Spleen (tissue), 13 donors: ENCODE measurements at places on chromosomes 7 and 10.

GRCh38 chr7:82755705-82756551 lies 312.4 kb upstream of the CACNA2D1 start:
- no peak for DNase-seq

- no peak for DNase-seq
These were observed 17.0 kb downstream of the PNLIPRP3 start for GRCh38 chr10:116444527-116445142.

DNA sequence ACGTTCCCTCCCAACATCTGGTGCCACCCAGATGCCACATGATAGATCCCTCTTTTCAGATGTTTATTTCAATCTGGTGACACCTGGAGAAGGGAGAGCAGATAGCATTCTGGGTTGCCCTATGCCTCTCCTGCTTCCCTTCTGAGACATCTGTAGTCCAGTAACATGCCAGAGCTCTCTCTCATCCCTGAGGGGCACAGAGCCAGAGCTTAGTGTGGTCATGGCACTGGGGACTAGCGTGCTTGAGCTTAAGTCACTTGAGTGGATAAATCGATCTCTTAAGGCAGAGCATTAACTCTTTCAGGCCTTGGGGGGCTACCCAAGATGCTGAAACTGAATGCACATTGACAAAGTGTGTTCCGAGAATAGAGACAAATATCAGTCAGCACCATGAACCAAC lies 47.9 kb downstream of the WNT2 start:
- DNase-seq, result no peak

DNA sequence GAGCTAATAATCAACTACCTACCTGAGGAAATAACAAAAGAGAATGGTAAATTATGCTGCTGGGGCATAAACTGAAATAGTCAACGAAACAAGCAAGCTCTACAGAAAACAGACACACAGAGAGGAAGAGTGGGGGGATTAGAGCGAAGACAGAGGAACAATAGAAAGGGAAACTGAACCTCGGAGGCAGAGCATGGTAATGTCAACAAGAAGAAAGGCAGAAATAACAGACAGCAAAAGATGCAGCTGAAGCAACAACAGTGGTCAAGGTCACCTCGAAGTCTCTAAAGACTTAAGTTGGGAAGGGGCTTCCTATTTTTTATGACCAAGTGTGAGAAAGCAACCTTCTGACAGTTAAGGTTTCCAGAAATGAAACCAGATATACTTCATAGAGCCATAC lies 177.0 kb downstream of the ZNF438 start:
- DNase-seq, result no peak

GRCh38 chr7:107103369-107103768 lies 58.9 kb downstream of the PRKAR2B start:
- no peak for DNase-seq

DNA sequence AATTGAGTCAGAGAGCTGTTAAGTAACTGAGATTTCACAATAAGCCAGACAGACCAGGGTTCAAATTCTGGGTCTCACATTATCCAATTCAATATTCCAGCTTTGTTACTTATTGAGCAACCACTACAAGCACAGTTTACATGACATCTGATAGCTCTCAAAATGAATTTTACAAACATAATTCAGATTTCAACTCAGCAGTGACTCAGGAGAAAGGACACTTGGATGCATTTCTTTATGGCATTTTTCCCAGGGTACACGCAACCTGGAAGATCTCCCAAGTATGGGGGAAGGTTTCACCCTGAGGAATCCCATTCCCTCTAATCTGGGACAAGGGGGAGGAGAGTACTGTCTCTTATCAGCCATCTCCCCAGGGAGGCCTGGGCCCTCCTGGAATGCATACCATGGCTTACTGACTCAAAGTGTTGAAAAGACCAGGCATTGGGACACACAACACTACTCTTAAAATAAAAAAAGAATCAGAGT lies 102.4 kb downstream of the CFTR start:
- DNase-seq, result no peak

DNA sequence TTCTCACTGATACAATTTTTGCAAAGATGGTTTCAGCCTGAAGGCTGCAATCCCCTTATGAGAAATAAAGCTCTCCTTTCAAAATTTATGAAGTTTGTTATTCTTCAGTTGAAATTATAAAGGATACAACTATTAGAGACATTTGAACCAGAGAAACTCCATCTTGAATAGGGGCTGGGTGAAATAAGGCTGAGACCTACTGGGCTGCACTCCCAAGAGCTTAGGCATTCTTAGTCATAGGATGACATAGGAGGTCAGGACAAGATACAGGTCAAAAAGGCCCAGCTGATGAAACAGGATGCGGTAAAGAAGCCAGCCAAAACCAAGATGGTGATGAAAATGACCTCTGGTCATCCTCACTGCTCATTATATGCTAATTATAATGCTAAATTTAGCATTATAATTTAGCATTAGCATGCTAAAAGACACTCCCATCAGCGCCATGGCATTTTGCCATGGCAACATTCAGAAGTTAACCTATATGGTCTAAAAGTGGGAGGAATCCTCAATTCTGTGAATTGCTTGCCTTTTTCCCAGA lies 22.4 kb upstream of the IFIT1B start:
- no peak for DNase-seq

DNA sequence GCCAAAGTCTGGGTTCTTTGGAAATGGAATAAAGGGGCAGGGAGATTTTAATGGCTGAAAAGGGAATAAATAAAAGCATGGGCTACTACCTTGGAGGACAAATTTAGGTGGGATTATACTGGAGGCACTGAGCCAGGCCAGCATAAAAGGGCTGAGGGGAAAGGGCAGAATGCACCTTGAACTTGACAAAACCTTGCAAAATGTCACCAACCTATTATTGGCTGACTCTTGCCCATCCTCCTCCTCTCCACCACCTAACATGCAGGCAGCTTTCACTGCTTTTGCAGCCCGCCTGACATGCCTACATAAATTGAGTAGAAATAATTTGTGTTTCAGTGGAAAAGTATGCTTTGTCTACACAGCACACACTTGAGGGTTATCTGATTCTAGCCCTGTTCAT lies 65.3 kb upstream of the ABLIM1 start:
- DNase-seq, result no peak

DNA sequence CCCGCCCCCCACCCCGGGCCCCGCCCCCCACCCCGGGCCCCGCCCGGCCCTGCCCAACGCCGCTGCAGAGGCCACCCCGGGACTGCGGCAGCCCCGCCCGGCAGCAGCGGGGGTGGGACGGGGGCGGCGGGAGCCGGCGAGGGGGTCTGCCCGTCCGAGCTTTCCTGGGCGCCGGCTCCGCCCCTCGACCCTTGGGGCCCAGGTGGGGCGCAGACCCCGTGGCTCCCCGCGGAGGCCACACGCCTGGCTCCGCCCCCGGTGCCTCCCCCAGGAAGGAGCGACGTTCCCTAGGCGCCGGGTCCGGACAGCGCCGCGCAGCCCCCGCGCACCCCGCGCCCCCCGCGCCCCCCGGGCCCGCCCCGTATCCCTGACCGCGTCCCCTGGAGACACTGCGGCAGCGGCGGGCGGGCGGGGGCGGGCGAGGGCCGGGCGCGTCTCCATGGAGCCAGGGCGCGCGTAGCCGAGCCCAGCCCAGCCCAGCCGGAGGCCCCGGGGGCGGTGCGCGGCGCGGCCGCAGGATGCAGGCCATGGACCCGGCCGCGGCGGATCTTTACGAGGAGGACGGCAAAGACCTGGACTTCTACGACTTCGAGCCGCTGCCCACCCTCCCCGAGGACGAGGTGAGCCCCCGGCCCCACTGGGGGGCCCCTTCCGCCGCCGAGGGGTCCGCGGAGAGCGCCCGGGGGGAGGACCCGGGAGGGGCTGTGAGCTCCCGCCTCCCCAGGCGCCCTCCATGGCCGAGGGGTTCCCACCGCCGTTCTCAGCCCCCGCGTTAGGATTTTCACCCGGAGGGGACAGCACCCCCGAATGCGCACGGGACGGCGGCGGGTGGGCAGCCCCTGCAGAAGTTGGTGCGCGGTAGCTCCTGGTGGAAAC lies at the start of gene KNDC1:
Gene KNDC1, plus strand, starts transcription at position 270 of the 876 bp plus-strand sequence. Its CDS starts 249 bp downstream, at position 519.
- peak; percentile 74 for DNase-seq

DNA sequence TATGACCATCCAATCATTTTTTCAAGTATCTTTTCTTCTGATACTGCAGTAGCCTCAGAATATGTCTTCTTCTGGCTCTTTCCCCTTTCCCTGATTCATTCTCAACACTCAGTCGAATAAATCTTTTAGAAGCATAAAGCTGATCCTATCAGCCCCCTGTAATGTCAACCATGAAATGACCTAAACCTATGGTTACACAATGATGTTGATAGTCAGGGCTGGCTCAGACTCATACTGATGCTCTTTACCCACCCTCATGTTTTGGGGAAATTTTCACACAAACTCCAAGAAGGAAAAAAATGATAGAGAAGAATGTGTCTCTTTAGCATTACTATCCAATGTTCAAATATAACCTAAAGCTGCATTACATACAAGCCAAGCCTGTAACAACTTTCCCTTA lies 76.0 kb downstream of the AASS start:
- no peak for DNase-seq

- peak; percentile 70 for DNase-seq
These were observed 86.0 kb upstream of the RET start for GRCh38 chr10:42990721-42991441.

DNA sequence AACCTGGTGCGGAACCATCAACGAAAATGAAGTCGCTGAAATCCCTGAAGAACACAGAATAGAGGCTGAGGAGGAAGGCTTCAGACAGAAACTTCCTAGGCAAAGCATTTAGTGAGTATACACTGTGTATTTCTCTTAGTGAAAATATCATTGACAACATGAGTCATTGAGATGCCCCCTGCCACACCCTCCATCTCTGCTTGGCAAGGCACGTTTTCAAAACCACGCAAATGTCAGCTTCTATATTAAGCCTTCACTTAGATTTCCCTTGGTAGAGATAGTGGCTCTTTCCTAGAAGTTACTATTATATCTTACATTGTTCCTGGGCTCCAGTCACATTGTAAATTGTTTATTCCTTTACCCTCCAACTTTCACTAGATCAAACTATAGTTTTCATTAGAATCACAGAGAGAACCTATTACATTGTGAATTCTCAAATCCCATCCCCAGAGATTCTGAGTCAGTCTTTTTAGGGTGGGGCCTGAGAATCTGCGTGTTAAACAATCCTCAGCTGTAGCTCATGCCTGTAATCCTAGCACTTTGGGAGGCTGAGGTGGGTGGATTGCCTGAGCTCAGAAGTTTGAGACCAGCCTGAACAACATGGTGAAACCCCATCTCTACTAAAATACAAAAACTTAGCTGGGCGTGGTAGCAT lies 4.6 kb upstream of the SKAP2 start:
- DNase-seq, result no peak

GRCh38 chr7:84248843-84249242 lies 54.3 kb upstream of the SEMA3A start:
- no peak for DNase-seq

DNA sequence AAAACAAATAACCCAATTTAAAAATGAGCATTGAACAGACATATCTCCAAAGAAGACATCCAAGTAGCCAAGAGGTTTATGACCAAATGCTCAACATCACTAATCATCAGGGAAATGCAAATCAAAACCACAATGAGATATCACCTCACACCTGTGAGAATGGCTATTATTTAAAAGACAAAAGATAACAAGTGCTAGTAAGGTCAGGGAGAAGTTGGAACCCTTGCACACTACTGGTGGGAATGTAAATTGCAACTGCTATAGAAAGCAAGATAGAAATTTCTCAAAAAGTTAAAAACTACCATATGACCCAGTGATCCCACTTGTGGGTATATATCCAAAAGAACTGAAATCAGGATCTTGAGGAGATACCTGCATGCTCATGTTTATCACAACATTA lies 49.5 kb downstream of the SGMS1 start:
- no peak for DNase-seq

DNA sequence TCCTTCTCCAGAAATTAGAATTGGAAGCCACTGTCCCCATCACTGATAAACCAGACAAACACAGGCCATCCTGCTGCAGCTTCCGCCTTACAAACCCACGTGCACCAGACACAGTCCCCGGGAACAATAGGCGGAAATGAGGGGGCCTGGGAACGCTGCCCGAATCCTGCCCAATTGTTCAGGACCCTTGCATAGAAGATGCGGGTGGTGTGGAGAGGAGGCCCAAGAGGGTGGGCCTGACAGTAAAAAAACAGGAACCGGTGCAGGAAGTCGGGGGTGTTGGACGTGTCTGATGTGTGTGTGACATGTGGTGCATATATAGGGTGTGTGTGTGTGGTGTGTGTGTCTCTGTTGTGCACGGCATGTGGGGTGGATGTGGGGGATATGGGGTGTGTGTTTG lies 26.5 kb upstream of the CHST15 start:
- no peak for DNase-seq

GRCh38 chr7:95316588-95316987 lies 7.7 kb downstream of the PON1 start:
- no peak for DNase-seq

DNA sequence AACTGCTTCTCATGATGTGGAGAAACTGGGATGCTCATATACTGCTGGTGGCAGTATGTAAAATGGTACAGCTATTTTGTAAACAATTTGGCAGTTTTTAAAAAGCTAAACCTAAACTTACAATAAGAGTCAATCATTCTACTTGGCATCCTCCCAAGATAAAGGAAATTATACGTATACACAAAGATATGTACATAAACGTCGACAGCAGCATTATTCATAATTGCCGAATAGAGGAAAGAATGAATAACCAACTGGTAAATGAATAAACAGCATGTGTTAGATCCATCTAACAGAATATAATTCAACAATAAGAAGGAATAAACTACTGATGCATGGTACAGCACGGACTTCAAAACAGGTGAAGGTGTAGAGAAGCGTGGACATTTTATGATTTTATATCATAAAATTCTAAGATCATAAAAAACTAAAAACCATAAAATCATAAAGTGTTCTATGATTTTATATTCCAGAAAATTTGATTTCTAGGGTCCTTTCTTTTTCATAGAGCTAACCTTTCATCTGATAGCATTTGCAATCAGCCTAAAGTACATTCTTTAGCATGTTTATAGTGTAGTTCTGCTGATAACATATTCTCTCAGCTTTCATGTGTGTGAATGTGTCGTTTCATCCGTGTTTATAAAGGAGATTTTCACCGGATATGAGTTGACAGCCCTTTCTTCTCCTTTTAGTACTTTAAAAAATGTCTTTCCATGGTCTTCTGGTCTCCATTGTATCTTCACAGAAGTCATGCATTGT lies 261.5 kb downstream of the DIP2C start:
- DNase-seq, result no peak
